ENCODE measurements at places on chromosomes 1 and 21.

DNA sequence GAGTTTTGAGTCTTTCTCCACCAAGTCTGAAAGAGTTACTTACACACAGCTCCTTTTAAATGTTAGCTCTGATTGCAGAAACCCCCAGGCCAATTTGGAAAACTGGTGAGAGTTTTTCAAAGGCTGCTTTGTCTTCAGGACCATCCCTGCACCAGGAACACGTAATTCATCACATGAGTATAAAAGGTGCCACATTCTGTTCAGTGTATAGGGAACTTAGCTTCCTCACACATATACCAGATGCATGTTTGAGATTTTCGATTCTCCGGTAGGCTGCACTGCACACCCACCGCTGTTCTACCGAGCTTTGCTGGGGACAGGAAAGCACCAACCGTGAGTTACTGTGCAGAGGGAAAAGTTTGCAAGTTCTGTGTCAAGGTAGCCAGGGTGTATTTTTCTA lies 28.3 kb upstream of the KCNK2 start:
- no peak for DNase-seq

- no peak for DNase-seq
These were observed 8.5 kb downstream of the CHD5 start for GRCh38 chr1:6171548-6172124.

DNA sequence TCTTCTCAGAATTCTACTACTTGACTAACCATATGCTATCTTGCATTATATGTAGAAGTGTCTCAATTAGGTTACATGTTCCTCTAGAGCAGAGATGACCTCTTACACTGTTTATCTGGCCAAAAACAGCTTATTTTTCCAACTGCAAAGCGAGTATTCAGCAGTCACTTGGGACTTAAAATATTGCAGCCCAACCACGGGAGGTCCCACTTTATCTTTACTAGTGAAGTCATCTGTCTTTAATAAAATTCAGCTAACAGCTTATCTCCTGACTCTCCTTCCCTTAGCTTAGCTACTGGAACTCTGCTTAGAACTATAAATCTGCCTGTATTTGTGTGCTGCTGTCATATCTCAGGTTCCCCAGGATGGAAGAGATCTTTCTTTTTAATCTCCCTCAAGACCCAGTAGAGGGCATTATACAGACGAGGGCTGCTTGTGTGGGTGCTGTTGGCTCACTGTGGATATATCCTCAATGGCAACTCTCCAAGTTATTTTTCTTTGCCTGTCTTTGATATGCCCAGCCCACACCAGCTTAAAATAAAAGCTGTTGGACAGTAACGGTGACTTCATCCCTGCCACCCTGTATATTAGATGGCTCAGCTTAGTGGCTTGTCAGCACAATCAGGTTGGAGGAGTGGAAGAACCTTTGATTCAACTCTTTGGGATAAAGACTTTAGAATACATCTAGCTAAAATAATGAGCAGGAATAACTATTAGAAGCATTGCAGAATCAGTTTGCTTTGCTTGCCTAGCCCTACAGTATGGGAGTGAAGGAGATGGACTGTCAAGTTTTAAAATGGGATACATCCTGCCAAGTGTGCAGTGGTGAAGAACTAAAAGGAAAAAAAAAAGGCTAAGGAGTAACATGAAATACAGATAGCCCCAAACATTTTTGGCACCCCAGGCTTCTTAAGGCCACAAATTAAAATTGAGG lies 9.6 kb downstream of the ENSA start:
- no peak for DNase-seq

GRCh38 chr1:248816042-248816851 lies 9.5 kb downstream of the SH3BP5L start:
- DNase-seq, result no peak

GRCh38 chr1:197715806-197716205 lies 59.5 kb downstream of the DENND1B start:
- DNase-seq, result no peak

DNA sequence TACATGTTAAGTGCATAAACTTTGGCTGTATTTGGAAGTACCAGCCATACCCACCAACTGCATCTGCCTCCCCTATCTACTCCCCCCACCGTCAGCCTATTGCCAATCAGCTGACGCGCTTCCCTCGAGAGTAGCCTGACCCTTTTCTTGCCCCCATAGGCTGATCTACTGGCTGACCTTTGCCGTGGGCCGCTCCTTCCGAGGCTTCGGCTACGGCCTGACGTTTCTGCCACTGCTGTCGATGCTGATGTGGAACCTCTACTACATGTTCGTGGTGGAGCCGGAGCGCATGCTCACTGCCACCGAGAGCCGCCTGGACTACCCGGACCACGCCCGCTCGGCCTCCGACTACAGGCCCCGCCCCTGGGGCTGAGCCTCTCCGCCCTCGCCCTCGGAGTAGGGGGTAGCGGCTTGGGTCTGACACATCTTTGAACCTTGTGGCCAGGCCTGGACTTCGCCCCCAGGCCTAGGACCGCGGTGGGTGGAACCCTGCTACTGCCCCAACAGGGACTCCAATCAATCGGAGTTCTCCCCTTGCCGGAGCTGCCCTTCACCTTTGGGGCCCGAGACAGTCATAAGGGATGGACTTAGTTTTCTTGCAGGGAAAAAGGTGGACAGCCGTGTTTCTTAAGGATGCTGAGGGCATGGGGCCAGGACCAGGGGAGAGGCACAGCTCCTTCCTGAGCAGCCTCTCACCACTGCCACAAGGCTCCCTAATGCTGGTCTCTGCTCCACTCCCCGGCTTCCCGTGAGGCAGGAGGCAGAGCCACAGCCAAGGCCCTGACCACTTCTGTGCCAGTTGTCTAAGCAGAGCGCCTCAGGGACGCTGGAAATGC lies 4.0 kb downstream of the GLMP start:
- peak; percentile 94 for DNase-seq

DNA sequence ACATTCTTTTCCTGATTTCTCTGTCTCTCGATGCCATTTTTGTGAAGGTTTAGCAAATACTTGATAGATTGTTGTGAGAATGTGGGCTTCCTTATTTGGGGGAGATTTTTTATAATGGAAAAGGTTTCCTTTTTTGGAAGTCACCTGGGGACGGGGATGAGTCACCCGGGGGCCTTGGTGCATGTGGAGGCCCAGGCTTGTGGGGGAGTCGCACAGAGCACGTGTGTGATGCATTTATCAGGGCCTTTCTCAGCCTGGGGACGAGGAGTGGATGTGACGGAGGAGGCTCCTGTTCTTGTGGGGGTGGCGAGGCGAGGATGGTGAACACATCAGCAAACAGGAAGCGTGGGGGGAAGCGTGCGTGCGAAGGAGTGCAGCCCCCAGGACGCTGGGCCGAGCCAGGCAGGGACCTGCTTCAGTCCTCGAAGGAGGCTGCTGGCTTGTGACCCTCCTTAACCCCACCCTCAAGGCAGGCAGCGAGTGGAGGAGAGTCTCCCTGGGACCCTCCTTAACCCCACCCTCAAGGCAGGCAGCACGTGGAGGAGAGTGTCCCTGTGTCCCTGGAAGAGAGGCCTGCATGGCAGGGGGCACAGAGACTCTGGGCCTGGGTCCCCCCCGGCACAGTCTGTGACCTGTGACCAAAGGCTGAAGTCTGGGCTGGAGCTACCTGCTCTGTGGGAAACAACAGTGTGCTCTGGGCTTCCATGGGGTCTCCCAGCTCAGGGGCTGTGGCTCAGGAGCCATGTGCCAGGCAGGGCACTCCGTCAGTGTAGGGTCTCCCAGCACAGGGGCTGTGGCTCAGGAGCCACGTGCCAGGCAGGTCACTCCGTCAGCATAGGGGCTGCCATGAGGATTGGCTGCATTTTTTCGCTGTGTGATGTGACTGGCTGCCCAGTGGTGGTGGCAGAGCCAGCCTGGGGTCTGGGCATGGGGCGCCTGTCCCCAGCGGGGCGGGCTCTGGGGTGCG lies 57.2 kb downstream of the AGPAT3 start:
- DNase-seq, result no peak

GRCh38 chr1:84598846-84599741 lies 24.9 kb upstream of the CTBS start:
- no peak for DNase-seq

DNA sequence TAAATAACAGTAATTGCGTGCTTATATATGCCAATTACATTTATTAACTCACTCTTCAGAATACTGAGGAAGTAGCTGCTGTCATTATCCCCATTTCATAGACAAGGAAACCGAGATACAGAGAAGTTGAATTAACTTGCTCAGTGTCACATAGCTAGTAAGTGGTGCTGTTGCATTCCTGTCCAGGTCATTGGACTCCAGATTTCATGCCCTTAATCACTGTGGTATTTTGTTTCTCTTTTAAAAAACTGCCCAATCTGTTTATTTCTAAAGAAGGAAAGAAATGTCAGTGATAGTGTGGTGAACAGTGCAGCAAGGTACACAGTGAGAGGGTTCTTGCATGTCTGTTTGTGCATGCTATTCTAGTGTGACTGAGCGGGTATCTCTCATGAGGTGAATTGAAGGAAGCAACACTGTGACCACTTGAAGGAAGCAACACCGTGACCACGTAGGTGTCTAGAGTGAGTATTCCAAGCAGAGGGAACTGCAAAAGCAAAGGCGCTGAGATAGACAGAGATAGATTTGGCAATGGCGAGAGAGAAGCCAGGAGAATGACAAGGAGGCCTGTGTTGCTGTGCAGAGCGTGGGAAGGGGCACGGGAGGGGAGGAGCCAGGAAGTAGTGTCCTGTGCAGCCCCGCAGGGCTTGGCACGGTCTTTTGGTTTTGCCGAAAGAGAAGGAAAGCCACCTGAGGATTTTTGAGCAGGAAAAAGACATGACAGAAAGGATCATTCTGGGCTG lies 95.9 kb downstream of the CAMTA1 start:
- DNase-seq, result no peak

GRCh38 chr1:111735321-111735720 lies 3.9 kb downstream of the INKA2 start:
- no peak for DNase-seq

- DNase-seq, result peak; percentile 50
These were observed 13.0 kb upstream of the TMEM9 start for GRCh38 chr1:201167041-201167991.

GRCh38 chr1:218620956-218621355 lies 275.8 kb downstream of the TGFB2 start:
- DNase-seq, result no peak

DNA sequence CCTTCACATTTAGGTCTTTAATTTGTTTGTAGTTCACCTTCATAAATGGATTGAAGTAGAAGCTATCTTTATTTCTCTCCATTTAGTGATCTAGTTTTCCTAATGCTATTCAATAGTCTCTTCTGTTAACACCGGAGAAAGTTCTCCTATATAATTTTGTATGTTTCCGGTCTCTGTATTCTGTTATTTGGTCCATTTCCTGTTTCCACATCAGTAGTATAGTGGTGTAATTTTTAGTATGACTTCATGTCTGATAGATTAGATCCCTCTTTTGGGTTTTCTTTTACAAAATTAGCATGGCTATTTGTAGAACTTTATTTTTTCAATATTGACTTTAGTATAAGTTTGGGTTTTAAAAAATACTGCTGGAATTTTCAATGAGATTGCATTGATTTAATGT lies 41.6 kb upstream of the PKP1 start:
- DNase-seq, result no peak

Measured in coronary artery (tissue), 2 donors.